ENCODE measurements at places on chromosomes 1 and 21.

- no peak for DNase-seq
These were observed 110.2 kb upstream of the APP start for GRCh38 chr21:26280775-26281174.

DNA sequence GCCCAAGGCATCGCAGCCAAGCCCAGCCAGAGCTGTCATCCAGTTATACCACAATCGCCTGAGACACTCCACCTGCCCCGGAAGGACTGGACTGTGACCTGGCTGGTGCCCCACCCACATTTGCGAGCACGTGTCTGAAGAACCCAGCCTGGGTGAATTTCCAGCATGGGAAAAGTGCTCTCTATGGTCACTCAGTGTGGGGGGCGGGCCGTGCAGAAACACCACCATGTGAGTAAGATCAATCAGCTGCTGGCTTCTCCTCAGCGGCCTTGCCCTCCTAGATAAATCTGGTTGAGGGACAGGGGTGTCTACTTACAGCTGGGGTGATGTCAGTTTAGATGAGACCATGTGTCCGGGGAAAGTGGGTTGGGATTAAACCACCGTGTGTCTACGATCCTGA lies 44.8 kb downstream of the URB1 start:
- no peak for DNase-seq

DNA sequence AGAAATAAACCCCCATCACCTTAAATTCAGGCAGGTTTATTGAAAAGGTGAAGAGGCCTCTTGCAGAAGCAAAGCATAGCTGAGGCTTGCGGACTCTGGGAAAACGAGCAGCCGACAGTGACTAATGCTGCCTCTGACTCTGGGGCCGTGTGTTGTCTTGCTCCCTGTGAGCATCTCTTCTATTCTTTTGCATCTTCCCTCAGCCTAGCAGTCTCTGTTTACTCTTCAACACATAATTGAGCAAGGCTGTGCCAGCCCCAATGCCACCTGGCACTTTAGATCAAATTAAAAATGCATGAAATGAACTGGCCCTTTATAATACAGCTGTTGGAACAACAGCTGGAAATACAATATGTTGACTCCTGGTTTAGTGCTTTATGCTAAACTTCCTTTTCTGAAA lies 18.4 kb upstream of the REG4 start:
- no peak for DNase-seq

GRCh38 chr1:176141449-176141848 lies 65.6 kb downstream of the COP1 start:
- DNase-seq: no peak

- DNase-seq: no peak
These were observed 22.4 kb downstream of the DYRK3 start for GRCh38 chr1:206657751-206658150.

GRCh38 chr1:43435146-43436145 lies 18.3 kb downstream of the HYI start:
- peak; percentile 29 for DNase-seq

DNA sequence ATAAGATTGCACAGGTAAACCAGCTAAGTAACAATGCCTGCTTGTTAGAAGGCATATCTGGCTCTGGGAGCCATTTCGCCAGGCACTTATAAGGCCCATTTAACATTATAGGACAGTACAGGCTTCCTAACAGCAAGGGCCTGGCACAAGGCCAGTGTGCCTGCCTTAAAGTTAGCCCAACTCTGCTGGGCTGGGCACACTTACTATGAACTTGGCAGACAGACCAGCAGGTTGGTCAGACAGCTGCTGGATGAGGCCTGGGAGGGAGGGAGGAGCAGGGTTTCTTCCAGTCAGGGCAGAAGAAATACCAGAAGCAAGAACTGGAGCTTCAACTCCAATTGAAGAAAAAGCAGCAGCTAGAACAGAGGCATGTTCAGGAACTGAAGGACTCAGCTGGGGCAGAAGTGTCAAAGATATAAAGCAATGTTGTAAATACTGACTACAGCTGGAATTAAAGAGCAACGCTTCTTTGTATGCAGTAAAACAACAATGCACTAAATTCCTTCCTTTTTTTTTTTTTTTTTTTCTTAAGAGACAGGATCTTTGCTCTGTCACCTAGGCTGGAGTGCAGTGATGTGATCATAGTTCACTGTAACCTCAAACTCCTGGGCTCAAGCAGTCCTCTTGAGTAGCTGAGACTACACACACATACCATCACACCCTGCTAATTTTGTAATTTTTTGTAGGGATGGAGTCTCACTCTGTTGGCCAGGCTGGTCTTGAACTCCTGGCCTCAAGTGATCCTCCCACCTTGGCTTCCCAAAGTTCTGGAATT lies 4.9 kb downstream of the CACHD1 start:
- DNase-seq: peak; percentile 14

GRCh38 chr21:31543191-31543590 lies 116.3 kb upstream of the SOD1 start:
- no peak for DNase-seq

DNA sequence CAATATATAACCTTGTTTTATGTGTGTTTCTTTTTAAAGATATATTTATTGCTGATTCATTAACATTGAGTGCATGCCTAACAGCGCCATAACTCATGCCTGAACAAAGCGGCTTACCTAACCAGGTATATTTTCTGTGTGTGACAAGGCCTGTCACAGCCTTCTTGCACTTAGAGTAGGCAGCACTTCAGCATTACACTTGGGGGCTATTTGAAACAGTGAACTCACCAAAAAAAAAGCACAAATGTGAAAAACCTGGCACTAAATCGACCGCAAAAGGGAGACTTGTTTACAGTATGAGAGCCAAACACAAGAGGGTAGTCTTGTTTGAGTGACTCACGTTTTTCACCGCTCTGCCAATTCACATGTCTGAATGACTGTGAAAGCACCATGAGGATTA lies 111.7 kb downstream of the DISP1 start:
- DNase-seq: no peak

DNA sequence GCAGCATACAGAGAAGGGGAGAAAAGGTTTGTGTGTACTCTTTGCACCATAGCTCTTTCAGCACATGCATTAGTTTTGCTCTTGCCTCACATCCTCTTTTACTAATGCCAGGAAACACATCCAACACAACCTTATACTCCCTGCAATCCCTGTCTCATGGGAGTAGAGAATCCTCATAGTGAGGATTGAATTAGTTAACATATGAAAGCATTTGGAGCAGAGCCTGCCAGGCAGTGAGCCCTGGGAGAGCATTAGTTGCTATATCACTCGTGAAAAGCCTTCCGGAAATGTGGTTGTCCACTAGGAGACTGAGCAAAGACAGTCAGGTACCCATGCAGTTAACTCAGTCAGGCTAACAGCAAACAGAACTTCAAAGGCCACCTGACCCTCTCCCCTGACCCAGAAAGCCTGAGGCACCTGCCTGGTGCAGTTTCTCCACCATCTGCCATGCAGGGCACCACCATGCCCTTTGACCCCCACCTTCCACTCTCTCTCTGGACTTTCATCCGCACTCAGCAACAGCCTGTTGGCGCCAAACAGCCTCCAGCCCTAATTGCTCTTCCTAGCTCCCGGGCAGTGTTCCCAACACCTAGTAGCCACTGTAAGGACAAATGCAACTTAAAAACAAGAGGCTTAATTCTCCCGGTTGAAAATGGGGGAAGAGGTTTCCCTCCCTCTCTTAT lies 14.9 kb upstream of the AGT start:
- DNase-seq: peak; percentile 52

DNA sequence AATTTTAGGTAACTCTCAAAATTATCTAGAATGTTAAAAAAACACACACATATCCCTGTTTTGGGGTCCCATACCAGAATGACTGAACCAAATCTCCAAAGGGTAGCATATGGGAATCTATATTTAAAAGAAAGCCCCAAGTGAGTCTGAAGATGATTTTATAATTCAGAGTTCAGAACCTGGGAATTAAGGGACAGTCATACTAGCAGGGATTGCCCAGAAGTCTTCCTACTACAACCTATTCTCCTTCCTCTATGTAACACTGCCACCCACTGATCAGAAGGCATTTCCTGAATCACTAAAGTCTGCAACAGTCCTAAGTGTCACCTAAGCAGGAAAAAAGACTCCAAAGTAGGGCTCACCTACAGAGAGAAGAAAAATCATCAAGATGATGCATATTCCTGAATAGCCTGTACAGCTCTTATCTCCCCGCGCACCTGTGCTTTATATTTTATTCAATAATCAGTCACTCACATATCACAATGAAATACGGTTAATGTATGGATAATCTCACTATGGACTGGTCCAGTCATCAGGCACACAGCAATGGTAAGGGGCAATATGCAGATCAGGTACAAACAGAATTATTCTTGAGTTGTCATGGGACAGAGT lies 4.9 kb downstream of the RGS1 start:
- DNase-seq: peak; percentile 30

GRCh38 chr1:182968151-182968741 lies 15.3 kb upstream of the SHCBP1L start:
- no peak for DNase-seq

GRCh38 chr1:70714149-70714548 lies 303.1 kb downstream of the CTH start:
- no peak for DNase-seq

DNA sequence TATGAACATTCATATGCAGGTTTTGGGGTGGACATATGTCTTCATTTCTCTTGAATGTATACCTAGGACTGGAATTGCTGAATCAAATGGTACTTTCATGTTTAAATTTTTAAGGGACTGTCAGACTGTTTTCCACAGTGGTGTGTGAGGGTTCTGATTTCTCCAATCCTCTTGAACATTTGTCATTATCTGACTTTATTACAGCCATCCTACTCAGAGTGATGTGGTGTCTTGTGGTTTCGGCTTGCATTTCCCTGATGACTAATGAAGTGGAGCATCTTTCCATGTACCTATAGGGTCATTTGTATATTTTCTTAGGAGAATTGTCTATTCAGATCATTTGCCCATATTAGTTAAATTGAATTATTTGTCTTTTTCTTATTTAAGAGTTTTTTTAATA lies 35.4 kb upstream of the ZNF281 start:
- no peak for DNase-seq

DNA sequence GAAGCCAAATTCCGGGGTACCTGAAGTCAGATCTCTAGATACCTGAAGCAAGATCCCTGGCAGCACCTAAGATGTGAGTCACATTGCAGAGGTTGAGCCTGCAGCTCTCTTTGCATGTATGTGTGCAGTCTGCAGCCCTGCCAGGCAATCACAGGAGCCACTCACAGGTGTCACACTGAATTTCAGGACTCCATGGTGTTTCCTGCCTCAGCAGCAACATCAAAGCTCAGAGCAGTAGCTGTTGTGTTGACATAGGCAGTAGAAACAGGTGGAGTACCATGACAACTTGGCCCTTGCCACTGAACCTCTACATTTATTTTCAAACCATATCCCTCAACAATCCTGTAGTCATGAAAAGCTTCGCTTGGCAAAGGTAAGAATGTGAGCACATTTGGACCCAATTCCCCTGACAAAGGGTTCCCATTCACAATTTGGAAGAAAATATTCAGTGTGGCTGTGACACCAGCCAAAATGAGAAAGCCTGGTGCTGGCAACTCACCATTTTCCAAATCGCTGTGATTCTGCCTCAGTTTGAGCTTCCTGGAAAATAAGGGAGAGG lies 419.8 kb upstream of the NFIA start:
- no peak for DNase-seq

DNA sequence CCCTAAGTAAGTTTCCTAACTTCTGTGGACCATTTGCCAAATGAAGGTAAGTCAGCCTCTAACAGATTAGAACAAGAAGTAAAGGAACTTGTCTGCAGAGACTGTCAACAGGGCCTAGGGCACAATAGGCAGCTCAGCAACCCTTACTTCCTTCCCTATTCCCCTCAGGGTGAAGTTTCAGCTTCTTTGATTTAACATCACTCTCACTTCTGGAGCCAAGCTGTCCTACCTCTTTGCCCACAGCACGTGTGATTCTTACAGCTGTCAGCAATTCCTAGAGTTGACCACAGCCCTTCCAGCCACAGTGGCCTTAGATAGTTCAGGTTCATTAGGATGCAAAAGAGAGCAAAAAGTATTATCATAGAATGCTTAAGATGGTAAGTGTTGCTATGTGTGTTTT lies 7.6 kb upstream of the EIF4G3 start:
- DNase-seq: no peak

DNA sequence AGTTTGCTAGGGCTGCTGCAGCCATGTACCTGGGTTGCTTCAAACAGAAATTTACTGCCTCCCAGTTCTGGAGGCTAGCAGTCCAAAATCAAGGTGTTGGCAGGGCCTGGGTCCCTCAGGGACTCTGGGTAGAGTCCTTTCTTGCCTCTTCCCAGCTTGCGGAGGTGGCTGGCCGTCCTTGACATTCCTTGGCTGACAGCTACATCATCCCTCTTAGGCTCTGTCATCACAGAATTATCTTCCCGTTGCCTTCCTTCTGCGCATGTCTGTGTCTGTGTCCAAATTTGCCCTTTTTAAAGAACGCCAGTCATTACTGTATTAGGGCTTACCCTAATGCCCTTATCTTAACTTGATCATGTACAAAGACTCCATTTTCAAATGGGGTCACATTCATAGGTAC lies 37.6 kb upstream of the PGBD5 start:
- no peak for DNase-seq

DNA sequence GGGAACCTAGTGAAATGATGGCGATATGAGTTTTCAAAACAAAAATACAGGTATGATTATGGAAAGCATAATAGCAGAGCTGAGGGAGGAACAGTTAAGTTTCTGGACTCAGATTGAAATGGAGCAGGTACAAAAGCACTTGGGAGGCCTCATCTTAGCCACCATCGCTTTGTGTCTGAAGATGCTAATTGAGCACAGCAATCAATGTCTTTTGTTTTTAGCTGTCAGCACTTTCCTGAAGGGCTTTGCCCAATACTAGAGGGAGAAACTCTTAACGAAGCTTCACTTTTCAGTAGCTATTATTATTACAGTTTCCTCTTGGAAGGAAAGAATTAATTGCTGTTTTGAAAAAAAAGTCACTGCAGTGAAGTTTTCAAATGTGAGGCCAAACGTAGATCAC lies 348.7 kb downstream of the RWDD3 start:
- no peak for DNase-seq

DNA sequence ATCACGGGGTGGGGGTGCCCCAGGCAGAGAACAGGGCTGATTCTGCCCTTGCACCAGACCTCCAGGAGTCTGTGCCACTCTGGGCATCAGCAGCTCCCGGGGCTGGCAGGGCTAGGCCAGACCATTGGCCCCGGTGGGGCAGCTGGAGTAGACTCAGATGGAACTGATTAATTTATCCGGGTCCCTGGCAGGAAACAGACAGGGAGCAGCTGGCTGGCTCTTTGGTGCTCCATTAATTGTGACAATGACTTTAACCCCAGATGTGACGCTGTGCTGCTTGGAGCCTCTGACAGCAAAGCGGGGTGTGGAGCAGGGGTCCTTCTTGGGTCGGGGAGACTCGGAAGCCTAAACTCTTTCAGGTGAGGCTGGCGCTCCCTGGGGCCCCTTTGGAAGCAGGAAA lies 9.5 kb downstream of the EPHA8 start:
- DNase-seq: no peak

- DNase-seq: no peak
These were observed 8.0 kb downstream of the CR1 start for GRCh38 chr1:207503950-207504349.

Measured in midbrain (tissue), 1 donor.